ENCODE measurements at places on chromosomes 12 and 14.

DNA sequence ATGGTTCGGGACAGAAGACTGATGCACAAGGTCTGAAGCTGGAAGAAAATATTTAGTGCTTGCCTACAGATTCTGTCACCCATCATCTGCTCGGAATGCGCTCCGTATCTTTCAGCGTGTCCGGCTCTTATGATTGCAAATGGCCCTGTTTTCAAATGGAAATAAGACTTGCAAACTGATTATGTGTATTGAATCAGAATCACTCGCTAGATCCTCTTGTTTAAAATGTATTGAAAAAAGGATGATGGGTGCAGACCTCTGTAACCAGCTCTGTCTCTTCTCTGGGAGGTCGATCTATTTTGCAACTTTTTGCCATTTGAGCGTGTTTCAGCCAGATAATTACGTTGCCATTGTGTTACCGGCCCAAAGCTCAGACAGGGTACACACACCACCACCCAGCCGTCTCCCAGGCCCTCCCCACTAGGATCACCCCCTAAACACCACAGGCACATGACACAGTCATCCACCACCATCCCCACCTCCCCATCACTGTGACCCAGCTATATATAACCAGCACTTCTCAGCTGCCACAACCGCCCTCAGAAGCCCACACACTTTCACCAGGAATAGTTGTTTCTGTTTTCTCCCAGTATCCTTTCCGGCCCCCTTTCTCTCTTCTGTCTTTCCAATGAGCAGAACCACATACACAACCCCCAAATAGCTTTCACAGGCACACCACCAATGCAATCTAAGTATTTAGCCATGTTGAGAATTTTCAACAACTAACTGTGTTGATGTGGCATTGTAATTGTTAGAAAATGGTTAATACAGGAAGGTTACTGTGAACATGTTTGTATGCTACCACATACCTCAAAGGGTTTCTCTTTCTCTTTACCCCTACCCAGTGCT, 10.7 kb downstream of the NKX2-1 start:
- no peak for DNase-seq

DNA sequence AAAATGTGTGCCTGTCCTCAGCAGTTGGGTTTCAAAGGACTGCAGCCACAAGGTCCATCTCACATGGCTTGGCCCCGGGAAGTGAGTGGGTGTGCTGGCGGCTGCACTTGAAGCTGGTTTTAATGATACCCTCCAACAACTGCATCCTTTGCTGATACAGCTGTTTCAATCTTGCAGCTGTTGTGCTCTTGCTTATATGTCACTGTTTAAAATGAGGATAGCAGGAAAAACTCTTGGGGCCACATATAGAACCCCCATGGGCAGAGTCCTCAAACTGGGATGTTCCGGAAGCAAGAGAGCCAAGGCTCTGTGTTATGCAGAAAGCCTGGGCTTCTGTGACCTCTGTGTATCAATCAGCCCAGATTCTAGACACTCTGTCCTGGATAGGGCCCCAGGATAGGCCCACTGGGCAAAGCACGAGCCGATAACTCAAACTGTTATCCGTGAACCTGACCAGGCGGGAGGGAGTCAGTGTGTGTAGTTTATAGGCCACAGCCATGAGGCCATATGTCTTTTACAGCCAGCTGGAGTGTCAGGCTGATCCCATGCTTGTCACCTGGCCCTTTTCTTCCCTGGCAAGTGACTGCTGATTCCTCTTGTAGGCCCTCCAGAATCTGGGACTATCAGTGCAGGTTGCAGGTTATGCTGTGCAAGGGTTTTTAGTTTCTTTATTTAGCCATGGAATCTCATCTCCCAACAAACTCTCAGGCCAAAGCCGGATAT, 74.3 kb downstream of the SSPN start:
- DNase-seq: no peak

GRCh38 chr14:58830121-58830520, 192.4 kb downstream of the DACT1 start:
- DNase-seq: no peak

GRCh38 chr14:90400904-90401561, 4.2 kb downstream of the CALM1 start:
- DNase-seq: no peak

GRCh38 chr12:100793182-100793581, 1.4 kb upstream of the ANO4 start:
- DNase-seq: no peak

GRCh38 chr12:110403146-110403975, at the start of gene ANAPC7:
Gene ANAPC7, minus strand, starts transcription at chr12:110403708. Its CDS starts 81 bp downstream, at chr12:110403627.
- DNase-seq: peak; percentile 88

DNA sequence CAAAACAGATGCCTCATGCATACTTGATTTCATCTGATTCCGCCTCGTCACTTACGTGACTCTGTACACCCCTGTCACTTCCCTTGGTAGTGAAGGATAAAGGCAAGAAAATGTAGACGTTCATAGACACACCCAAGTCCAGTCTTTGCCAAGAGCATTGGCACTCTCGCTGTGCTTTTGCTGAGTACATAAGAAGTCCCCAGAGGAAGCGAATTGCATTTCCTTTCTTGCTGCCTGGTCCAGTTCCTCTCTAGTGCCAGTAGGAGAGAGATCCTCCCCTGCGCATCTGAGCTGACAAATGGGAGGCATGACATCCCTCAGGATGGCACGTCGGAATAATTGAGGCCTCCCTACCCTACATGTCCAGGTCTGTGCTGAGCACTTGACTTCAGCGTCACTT, 21.3 kb upstream of the RIN3 start:
- no peak for DNase-seq

GRCh38 chr12:100576331-100577036, 3.0 kb downstream of the GAS2L3 start:
- no peak for DNase-seq

DNA sequence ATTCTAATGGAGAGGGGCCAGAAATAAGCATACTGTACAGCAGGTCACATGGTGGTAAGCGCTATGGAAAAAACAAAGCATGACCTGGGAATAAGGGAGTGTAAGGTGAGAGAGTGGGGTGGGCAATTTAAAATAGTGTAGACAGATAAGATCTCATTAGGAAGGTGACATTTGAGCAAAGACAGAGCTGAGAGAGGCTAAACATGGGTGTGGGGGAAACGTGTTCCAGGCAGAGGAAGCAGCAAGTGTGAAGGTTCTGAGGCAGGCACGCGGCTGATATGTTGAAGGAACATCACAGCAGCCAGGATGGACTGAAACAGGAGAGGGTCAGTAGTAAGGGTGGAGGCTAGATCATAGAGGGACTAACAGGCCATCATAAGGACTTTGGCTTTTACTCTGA, 126.8 kb downstream of the SAMD4A start:
- DNase-seq: no peak

DNA sequence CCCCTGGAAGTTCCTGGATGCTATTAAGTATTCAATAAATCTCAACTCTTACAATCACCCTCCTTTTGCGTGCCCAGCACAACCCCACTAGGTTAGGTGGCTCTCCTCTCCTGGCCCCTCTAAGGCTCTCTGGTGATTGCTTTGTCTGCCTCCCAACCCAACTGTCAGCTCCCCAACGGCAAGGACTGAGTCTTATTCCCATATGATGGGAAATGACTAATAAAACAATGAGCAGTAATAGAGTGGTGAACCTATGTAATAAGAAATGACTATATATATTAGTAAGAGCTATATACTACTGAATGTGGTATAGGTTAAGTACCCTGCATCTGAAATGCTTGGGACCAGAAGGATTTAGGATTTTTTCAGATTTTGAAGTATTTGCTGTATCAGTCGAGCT, 8.1 kb downstream of the APPL2 start:
- no peak for DNase-seq

GRCh38 chr12:131923260-131923659, 5.8 kb upstream of the PUS1 start:
- no peak for DNase-seq

- DNase-seq: no peak
Measured at GRCh38 chr12:106025129-106025528, 113.6 kb downstream of the NUAK1 start.

- no peak for DNase-seq
Measured at GRCh38 chr14:64685371-64686281, 18.6 kb upstream of the PLEKHG3 start.

DNA sequence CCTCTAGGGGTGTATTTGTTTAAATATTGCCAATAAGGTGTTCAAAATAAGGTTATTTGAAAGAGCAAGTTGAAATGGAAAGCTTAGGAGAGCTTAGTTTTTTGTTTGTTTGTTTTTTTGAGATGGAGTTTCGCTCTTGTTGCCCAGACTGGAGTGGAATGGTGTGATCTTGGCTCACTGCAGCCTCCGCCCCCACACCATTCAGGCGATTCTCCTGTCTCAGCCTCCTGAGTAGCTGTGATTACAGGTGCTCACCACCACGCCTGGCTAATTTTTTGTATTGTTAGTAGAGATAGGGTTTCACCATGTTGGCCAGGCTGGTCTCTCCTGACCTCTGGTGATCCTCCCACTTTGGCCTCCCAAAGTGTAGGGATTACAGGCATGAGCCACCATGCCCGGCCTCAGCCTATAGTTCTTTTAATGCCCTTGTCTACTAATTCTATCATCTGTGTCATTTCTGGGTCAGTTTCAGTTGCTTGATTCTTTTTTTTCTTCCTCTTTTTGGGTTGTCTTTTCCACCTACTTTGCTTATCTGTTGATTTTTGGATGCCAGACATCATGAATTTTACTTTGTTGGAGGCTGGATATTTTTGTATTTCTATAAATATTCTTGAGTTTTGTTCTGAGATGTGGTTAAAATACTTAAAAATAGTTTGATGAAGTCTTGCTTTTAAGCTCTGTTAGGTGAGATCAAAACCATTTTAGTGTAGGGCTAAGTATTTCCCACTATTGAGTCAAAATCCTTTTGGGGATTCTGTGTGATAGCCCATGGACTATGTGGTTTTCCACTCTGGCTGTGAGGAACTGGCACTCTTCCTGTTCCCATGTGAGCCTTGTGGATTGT, 18.7 kb downstream of the RCOR1 start:
- DNase-seq: no peak

GRCh38 chr14:101407328-101407727, 154.0 kb upstream of the DIO3 start:
- DNase-seq: no peak

DNA sequence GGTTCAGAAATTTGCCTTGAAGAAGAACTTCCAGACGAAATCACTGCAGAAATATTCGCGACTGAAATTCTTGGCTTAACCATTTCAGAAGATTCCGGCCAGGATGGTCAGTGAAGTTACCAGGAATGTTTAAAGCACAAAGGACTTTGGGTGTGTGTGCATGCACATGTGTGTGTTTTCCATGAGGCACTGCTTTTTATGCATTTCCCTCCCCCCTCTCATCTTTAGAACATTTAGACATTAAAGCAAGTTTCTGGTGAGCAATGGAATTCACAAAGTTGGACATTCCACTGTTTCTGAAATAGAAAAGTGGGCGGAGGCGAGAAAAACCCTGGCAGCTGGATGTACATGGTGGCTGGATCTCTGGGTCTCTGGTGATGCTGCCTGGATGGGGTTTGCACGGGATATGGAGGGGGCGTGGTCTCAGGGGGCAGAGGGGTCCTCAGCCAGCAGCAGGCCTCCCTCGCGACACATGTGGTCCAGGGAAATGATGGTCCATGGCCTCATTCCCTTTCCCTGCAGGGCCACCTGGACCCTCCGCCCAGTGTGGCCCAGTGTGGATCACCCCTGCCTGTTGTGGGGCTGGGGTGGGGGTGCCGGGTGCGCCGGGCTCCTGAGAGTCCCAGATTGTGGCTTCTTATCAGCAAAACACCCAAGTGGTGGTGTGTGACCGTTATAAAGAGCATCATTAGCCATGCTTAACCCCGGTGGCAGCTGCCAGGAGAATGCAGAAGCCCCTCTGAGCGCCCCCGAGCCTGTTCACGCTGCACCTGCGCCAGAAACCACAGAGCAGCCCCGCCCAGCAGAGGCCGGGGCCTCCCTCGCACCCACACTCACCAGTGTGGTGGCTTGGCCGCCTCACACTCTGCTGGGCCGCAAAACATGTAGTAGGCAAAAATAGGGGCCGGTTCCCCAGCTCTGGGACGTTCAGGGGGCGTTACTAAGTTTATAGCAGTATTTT, 17.8 kb upstream of the BCL7A start:
- DNase-seq: peak; percentile 73
